ENCODE measurements at places on chromosomes 3 and 15.

GRCh38 chr15:60172143-60172542, 168.0 kb downstream of the FOXB1 start:
- no peak for DNase-seq

- no peak for DNase-seq
Measured at GRCh38 chr3:172317481-172317880, 130.8 kb downstream of the GHSR start.

DNA sequence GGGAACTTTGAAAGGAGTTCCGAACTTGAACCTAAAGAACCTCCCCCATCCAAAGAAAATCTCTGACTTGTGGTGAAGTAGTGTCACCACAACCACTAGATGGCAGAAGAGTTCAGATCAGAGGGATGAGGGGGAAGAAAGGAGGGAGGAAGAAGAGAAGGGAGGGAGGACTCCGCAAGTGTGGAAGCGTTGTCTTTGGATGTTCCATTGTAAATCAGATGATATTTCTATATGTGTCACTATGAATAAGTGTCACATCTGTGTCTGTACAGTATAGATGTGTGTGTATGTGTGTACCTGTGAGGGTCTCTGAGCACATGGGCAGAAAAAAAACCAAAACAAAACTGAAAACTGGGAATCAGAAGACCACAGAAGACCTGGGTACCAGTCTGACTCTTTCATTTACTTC, 16.9 kb downstream of the SLC24A1 start:
- DNase-seq, result peak; percentile 85

- DNase-seq, result no peak
Measured at GRCh38 chr15:32867313-32867626, 149.5 kb downstream of the GREM1 start.

GRCh38 chr3:37999836-38000235, 9.2 kb downstream of the VILL start:
- DNase-seq, result no peak
